ENCODE measurements at places on chromosomes 7 and 10.

GRCh38 chr10:28668363-28669226 lies 8.7 kb upstream of the BAMBI start:
- DNase-seq = peak; percentile 31

- no peak for DNase-seq
These were observed 22.2 kb downstream of the ARHGAP21 start for GRCh38 chr10:24701447-24701846.

GRCh38 chr7:102306916-102307677 lies 20.4 kb downstream of the SH2B2 start:
- DNase-seq = no peak

DNA sequence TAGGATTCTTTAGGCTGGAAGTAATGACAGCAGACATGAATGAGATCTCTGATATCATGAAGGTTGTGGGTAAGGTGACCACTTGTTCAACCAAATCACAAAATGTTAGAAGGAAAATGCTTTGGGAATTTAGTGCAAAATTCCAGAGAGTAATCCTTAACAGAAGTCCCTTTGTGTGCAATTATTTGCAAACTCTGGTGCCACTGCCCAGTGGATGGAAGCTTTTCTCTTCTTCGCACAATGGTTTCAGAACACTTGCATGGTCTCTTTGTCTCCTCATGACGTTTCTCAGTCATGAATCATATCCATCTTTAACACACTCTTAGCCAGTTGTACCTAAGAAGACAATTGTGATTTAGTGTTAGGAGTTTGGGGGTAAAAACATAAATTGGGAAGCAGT lies 570.4 kb upstream of the ANKRD30A start:
- no peak for DNase-seq

GRCh38 chr7:66905278-66905677 lies 15.7 kb upstream of the TMEM248 start:
- no peak for DNase-seq

DNA sequence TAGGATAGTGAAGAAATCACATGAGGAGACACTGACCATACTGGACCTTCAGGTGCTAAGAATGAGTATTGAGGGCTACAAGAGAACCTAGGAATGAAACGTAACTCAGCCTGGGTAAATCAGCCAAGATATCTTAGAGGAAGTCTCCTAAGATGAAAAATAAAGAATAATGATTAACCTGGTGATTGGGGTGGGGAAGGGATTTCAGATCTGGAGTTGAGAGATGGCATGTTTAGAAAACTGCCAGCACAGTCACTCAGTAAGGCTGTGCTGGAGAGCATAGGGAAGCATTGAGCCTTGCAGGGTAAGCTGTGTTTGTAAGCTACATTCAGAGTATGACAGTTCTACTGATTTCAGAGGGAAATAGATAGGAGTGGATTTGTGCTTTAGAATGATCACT lies 1.9 kb upstream of the MALRD1 start:
- DNase-seq = no peak

GRCh38 chr10:32189400-32190084 lies 133.3 kb upstream of the KIF5B start:
- DNase-seq = no peak

GRCh38 chr7:30652698-30653641 lies 29.3 kb downstream of the CRHR2 start:
- DNase-seq = no peak

GRCh38 chr10:122087436-122087835 lies 98.5 kb downstream of the TACC2 start:
- DNase-seq = no peak

DNA sequence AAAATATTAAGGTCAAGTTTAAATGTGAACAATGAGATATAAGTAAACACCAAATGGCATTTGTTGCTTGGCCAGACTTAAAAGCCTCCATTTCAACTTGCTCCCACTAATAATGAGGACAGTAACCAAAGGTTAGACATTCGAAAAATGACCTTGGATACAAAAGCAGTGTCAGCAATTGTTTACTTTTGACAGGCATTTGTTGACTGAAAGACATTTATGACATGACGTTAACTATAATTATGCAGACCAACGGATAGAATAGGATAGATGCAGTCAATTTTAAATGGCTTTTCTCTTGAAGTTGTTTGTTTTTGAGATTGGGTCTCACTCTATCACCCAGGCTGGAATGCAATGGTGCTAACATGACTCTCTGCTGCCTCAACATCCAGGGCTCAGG lies 6.3 kb upstream of the WNT16 start:
- DNase-seq = peak; percentile 63

GRCh38 chr10:47332946-47333345 lies 10.7 kb downstream of the GDF2 start:
- no peak for DNase-seq

DNA sequence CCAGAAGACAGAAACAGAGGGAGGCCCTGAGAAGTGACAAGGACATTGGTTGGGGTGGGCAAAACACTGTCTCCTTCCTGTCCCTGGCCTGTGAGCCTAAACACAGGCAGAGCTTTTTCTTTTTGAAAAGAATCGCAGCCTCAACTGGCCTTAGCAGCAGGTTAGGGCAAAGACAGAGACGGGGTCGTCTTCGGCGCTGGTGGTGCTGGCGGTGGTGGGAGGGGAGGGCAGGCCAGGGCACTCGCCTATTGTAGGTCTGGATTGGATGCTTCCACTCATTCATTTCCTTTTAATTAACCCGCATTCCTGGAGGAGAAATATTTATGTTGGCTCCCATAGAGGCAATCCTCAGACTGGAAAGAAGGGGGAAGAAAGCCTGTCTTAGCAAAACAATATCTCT lies 22.6 kb downstream of the WNT8B start:
- no peak for DNase-seq

DNA sequence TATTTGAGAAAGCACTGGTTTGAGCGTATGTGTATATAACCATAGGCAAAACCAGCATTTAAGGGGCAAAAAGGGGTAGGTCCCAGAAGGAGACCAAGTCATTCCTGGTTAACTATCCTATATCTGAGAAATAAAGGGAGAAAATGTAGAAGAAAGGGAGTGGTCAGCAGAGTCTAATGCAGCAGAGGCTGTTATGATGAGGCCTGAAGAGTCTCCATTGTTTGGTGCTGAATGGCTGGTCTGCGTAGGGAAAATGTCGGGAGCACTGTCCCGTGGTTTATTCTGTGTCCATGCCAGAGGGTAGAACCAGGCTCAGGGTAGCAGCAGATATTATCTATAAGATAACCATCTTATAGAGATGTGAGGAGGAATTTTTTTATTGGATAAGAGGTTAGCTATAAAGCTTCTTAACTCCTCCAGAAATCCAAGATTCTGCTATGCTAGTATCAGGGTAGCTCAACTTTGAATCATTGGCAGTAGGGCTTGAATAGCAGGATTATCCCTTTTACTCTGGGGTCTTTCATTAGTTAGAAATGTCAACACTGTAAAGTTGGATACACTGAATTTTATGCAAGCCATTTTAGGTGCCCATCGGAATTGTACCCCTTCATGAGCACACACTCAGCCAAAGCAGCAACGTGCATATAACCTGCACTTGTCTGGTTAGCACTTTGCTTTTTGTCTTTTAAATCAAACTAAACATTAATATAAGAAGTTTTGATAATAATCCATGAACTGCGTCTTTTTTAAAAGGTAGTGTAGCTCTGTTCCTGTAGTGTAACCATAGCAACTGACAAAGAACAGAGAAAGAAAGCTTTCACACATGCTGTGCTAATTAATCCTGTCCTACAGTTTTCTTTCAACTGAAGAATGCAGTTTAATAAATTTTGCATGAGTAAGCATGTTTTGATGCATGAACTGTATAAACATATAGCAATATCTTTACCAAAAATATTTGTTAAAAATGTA lies 312.0 kb upstream of the FZD1 start:
- peak; percentile 60 for DNase-seq

DNA sequence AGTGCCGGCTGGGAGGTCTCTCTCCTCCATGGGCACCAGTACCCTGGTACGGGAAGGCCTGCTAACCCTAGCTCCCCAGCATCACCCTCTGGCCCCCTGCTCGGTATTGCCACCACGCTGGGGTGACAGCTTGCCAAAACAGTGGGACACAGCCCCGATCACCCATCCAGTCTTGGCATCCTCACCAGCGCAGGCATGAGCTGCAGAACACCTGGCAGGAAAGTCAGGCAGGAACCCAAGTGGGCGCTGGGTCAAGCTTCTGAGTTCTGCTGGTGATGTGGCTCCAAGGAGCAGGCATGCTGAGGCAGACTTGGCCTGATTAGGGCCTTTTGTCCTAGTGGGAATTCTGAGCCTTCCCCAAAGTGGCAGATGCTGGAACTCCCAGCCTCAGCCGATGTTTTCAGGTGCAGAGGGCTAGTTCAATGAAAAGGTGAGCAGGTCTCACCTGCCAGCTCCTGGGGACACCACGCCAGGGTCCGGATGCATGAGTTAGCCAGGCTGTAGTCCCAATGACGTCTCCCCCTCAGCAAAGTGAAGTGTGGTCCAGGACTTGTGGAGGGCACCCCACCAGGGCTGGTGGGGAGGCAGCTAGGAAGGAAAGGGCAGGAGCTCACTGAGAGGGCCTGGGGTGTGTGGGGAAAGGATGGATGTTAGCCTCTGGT lies 8.5 kb upstream of the ZNF22 start:
- DNase-seq = no peak

GRCh38 chr10:34864149-34865067 lies 49.3 kb upstream of the PARD3 start:
- no peak for DNase-seq

DNA sequence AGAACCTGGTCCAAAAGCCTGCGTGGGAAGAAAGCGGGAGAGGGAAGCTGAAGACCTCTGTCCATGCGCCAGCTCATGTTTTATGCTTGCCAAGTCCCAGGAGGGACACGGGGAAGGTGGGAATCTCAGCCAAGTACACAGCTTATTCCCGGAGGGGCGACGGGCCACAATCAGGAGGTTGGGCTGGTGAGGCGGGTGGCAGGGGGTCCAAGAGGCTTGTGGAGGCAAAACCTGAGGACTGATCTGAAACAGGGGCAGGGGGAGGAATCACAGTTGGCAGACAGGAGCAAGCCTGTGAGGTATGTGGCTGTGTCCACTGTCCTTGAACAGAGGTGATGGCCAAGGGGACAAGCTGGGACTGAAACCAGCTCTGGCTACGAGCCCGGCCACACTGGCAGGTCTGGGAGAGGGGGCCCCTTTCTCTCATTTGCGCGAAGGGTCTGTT lies 38.0 kb upstream of the LEP start:
- no peak for DNase-seq

All from NCI-H1417 treated with DMSO at 0.1 percent for 48 hours (cell line).